ENCODE measurements at places on chromosomes 2 and 18. TPM values are rescaled to one million over a fixed set of nuclear protein-coding genes. Genes with fewer than 3 reads are reported as not detected.

- no peak overlapping the region for H3K27ac ChIP-seq
- no peaks in the 10 kb centered on the region for H3K4me1 ChIP-seq
- no peak for DNase-seq
Observed at GRCh38 chr2:229118927-229119326, 152.2 kb downstream of the PID1 start.

DNA sequence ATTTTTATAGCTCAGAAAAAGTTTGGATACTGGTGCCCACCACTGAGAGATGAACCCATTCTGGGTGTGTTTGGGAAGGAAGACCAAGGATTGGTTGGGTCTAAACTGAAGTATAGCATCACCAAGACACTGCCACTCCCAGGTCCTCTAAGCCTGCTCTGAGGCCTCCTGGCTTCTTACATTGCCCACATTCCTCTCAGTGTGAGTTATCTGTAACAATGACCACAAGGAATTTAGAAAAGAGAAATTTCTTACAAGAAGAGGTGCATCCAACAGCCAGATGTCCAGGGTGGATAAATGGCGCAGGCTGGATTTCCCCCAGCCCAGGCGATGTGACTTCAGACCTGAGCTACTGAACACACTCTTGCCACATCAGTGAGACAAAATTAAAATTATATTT, 1.6 kb upstream of the GPR45 start:
- no peaks in the 10 kb centered on the region for H3K36me3 ChIP-seq
- no peaks in the 10 kb centered on the region for H3K4me1 ChIP-seq
- no peaks in the 10 kb centered on the region for H3K27me3 ChIP-seq

DNA sequence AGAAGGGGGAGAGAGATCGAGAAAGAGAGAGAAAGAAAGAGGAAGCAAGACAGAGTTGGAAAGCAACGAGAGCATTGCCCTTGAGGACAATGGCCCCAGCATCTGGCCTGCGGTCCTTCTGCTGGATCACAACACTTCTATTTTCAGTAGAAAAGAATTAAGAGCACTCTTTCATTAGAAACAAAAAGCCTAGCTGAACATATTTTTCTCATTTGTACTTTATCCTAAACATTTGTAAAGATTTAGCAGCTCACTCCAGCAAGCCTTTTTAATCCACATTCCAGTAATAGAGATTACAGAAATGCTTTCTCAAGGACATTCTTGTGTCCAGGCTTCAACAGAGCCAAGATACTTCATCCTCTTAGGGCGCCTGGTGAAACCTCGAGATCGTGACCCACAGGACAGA, 31.6 kb upstream of the AFF3 start:
- H3K4me1 ChIP-seq, result no peaks in the 10 kb centered on the region
- no peak overlapping the region for H3K4me3 ChIP-seq
- H3K27ac ChIP-seq, result no peak overlapping the region
- no peaks in the 10 kb centered on the region for H3K27me3 ChIP-seq

MERTK gene
- total RNA-seq, result 30.3 TPM

- H3K36me3 ChIP-seq, result no peaks in the 10 kb centered on the region
- H3K27ac ChIP-seq, result no peak overlapping the region
- no peaks in the 10 kb centered on the region for H3K27me3 ChIP-seq
- DNase-seq, result no peak
- H3K4me1 ChIP-seq, result no peaks in the 10 kb centered on the region
Observed at GRCh38 chr2:240458044-240458899, 22.8 kb downstream of the GPC1 start.

CFAP53 gene
- total RNA-seq, result not detected

DNA sequence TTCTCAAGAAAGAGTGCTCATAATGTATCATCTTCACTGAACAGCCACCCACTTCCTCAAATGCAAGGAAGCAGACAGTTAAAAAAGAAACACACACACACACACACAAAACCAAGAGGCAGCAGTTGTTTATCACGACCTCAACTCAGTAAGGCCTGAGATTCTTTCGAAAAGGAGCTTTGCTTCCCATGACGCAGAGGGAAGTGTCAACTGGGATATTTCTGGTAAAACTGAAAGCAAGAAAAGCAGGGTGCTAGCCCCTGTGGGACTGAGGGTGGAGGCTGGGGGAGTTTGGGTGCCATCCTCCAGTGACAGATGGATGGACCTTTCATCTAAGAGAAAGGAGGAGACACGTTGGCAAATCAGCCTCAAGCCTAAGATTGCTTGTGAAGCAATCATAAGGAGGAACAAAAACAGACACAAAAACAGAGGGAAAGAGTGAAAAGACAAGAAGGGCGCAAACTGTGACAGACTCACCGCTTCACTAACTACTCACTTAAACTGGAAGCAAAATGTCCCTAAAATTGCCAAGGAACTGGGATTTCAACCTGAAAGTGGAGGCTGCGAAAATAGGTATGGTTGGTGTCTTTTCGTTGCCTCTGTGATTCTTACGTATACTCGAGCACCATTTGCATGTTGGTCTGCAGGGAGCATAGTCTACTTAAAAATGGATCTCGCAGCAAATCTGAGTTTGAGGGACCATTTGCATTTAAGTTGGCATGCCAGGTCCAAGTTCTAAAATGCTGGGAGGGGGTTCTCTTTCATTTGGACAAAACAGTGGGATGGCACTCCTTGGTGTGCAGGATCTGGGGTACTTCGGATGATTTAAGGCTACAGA, at the start of gene ARHGAP25:
TSS of gene ARHGAP25 (plus strand) at position 124 of the 838 bp plus-strand sequence. CDS start at position 513, 389 bp downstream.
- no peaks in the 10 kb centered on the region for H3K36me3 ChIP-seq
- no peak within 1 kb of the TSS for H3K4me3 ChIP-seq
- DNase-seq, result no peak
- no peaks in the 10 kb centered on the region for H3K4me1 ChIP-seq
- H3K27ac ChIP-seq, result peak within 1 kb of the TSS; percentile 14

DNA sequence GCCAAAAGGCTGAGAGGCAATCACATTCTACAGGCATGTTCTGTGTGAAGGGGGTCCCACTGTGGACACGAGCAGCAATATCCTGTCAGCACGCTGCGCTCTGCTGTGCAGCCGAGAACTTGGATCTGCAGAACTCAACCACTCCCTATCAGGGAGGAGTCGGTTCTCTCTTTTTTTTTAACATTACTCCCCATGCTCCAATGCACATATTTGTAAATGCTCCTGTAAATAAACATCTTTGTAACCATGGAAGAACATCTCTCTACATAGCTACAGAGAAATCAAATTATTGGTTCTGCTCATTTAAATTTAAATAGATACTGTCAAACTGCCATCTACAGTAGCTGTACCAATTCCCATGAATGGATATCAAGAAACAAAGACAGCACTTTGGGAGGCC, 3.0 kb upstream of the ANKRD23 start:
- H3K4me1 ChIP-seq, result no peaks in the 10 kb centered on the region
- no peak for DNase-seq
- H3K36me3 ChIP-seq, result no peaks in the 10 kb centered on the region
- H3K27ac ChIP-seq, result no peak overlapping the region

MEIS1 gene
- total RNA-seq, result 127 TPM

RPIA gene
- total RNA-seq, result 19.4 TPM

DNA sequence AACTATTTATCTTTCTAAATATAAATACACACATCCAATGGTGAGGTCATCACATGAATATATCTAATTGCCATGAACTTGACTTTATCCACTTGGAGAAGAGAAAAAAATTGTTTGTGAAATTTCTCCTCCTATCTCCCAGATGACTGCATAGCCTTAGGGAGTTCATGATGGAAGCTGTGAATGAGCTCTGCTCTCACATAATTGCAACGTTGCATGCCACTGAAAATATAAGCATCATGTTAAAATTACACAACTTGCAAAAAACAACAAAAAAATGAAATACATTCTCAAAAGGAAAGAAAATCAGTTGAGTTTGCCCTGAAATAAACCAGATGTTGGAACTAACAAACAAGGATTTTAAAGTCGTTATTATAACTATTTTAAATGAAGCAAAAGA, 50.6 kb upstream of the OSR1 start:
- no peak overlapping the region for H3K4me3 ChIP-seq
- H3K27me3 ChIP-seq, result no peaks in the 10 kb centered on the region
- H3K27ac ChIP-seq, result no peak overlapping the region
- no peak for DNase-seq
- H3K4me1 ChIP-seq, result no peaks in the 10 kb centered on the region

DNA sequence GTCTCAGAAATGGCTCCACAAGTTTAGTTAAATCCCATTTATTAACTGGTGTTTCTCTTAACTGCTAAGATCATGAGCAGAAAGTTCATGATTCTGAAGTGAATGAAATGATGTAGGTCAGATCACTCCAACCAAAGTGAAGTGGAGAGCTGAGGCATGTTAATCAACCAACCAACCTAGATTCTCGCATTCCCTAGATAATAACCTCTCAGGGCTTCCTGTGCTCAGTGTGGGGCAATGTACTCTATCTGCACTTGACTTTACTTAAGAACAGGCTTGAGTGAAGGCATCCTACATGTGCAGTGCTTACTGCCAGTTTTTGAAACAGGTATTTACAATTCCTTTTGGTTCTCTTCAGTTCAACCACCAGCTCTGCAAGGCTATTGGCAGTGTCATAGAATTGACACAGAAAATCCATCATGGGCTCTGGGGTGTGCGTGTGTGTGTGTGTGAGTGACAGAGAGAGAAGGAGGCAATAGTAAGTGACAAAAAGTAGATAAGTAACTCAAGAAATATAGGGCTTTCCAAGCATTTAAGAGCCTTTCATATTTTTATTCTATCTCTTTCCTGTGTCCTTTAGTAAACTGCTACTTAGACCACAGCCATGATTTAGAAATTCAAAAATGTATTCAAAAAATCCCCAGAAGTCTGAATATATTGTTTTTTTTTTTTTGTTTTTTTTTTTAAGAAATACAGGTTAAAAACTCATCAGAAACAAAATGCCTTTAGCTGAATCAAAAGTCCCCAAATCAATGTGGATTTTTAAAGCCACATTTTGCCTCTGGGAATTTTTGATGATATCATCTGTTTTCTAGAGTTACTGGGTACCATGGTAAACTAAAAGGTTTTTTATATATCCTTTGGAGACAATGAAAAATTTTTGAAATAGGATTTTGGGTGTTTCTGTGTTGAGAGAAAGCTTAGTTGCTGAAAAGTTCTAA, 28.6 kb downstream of the DOCK10 start:
- no peaks in the 10 kb centered on the region for H3K36me3 ChIP-seq
- no peak overlapping the region for H3K4me3 ChIP-seq
- no peak overlapping the region for H3K27ac ChIP-seq
- H3K4me1 ChIP-seq, result no peaks in the 10 kb centered on the region

DNA sequence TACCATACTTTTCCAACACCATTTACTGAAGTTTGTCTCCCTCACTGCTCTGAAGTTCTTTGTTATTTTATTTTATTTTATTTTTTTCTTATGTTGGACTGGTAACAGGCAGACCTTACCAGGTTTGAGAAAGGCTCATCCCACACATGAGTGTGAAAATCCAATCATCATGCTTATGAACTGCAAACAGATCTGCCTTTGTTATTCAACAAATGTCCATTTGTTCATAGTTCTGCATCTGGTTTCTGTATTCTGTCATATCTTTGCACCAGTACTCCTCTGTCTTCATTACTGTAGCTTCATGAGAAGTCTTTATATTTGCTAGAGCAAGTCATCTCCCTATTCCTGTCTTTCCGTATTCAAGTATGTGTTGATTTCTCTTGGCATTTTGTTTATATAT, 5.3 kb downstream of the RNU2-63P start:
- H3K27me3 ChIP-seq, result no peaks in the 10 kb centered on the region
- H3K27ac ChIP-seq, result no peak overlapping the region
- no peaks in the 10 kb centered on the region for H3K36me3 ChIP-seq
- H3K4me3 ChIP-seq, result no peak overlapping the region
- no peak for DNase-seq

- no peak overlapping the region for H3K4me3 ChIP-seq
- H3K36me3 ChIP-seq, result no peaks in the 10 kb centered on the region
- no peaks in the 10 kb centered on the region for H3K4me1 ChIP-seq
- H3K27me3 ChIP-seq, result no peaks in the 10 kb centered on the region
- DNase-seq, result no peak
Observed at GRCh38 chr18:12470382-12471075, 62.8 kb downstream of the PRELID3A start.

- DNase-seq, result no peak
- no peak overlapping the region for H3K27ac ChIP-seq
- H3K4me1 ChIP-seq, result no peaks in the 10 kb centered on the region
- no peak overlapping the region for H3K4me3 ChIP-seq
- H3K27me3 ChIP-seq, result no peaks in the 10 kb centered on the region
Observed at GRCh38 chr2:163565192-163565591, 170.6 kb downstream of the FIGN start.

DNA sequence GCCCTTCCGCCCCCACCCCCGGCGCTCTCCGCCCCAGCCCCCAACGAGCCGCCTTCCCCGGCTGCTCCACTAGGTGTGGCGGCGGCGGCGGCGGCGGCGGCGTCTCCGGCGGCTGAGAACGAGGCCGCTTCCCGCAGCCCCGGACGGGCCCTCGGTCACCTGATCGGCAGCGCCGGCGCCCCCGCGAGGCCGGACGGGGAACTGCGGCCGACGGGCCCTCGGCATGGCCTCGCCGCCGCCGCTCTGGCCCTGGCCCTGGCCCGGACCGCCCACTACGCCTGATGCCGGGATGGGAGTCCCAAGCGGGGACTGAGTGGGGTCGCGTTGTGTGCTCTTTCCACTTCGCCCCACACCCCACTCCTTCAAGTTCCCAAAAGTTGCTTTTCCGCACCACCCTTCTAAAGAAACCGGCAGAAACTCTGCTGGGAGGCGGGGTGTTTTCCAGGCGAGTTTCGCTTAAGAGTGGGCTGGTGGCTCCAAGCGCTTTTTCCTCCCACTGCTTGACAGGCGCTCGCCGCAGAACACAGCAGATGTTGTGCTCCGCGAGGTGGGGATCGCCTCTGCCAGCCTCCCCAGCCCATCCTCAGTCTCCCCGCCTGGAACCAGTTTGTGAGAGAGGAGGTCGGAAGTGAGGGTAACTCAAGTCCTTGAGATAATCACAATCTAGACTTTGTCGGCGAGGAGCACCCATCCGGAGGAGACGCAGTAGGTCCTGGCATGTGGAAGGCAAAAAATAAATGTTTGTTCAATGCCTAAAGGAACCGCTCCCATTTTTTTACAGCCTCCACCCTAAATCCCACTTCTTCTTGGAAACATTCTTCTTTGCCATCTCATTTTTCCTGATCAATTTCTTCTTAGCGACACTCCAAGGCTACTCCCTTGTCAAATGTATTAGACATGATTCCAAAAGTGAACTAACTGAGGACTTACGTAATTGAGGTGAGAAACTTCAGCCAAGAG, at the start of gene NCKAP1:
TSS of gene NCKAP1 (minus strand) at position 117 of the 960 bp plus-strand sequence. CDS start 358 bp downstream, outside the sequence.
- no peaks in the 10 kb centered on the region for H3K27me3 ChIP-seq
- no peaks in the 10 kb centered on the region for H3K36me3 ChIP-seq
- peaks cover 28% of the 10 kb centered on the region for H3K4me1 ChIP-seq
- peak; percentile 87 for DNase-seq

- H3K27ac ChIP-seq, result no peak overlapping the region
- no peak overlapping the region for H3K4me3 ChIP-seq
- H3K4me1 ChIP-seq, result no peaks in the 10 kb centered on the region
- no peak for DNase-seq
Observed at GRCh38 chr2:181585732-181586131, 71.2 kb downstream of the CERKL start.

All from uterus (tissue), 4 donors.